ENCODE measurements at places on chromosomes 2 and 18. TPM values are rescaled to one million over a fixed set of nuclear protein-coding genes. Genes with fewer than 3 reads are reported as not detected.
A peak's percentile ranks its signal among the peaks of the same experiment; 100 is the strongest.

Gene IL37
- polyA plus RNA-seq, result not detected

GRCh38 chr2:25808006-25808383 lies 70.3 kb downstream of the ASXL2 start:
- no peak for DNase-seq

Gene IL1A
- not detected for polyA plus RNA-seq

DNA sequence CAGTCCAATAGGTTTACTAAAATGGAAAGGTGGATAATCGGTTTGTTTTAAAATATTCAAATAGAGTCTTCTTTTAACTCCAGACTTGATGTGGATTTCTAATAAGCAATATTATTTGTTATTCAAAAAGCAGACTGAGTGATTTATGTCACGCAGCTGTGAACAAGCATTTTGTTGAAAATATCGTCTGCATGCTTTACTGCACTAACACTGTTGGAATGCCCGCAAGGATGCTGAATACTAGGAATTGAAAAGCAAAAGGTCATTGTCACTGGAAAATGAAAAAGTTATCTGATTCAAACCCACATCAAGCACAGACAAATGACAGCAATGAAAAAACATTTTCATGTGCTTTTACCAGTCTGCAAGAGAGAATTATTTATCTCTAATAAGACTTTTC lies 31.1 kb downstream of the CHN1 start:
- DNase-seq, result no peak

GRCh38 chr2:16123856-16124780 lies 183.8 kb downstream of the MYCN start:
- no peak for DNase-seq

Gene THUMPD2
- polyA plus RNA-seq, result 13.8 TPM

GRCh38 chr2:48510329-48510728 lies 19.6 kb upstream of the STON1 start:
- DNase-seq, result no peak

DNA sequence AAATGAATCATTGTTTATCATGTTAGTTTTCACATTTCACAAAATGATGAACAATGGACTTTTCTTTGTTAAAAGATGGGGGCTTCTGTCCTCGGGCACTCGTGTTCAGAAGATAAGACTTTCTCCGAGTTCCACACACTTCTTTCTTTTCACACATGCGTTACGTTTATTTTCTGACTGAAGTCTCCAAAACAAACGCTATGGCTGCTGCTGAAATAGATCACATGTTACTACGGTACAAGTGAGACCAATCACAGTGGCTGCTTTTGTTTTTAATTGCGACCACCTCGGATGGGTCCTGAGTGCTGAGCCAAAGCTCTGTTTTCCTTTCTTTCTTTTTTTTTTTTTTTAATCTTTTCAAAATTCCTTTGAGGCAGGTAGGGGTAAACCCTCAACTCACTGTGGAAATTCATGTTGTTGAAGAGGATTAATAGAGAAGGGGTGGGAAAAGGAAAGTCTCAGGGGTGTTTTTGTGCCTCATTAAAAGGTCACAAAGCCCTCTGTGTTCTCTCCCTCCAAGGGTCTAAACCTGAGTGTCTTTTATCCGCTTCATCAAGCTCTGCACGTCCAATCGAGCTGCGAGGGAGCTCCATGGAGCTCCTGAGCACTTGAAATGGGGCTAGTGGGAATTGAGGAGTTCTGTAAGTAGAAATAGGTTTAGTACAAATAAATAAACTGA lies 48.2 kb downstream of the ARL4C start:
- DNase-seq, result no peak

Gene ADNP2
- 11.2 TPM for polyA plus RNA-seq

Gene GALNT13
- 12.8 TPM for polyA plus RNA-seq

Gene SLC40A1
- polyA plus RNA-seq, result 9.2 TPM

DNA sequence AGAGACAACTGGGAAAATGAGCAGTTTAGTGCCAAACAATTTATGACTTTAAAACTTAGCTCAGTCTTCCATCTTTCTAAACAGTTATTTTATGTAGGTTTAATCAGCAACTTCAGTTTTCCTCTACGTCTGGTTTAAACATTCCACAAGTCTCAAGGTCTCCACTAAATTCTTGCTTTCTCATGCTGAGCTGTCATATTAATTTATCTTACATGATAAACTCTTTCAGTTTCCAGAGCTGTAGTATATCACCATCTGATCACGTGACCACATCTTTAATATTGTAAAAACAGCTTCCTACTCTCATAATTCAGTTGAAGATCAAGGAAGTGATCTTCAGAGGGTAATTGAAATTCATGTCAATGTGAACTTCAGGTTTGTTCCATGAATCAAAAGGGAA lies 158.6 kb downstream of the ZNF804A start:
- no peak for DNase-seq

Gene CAPN13
- polyA plus RNA-seq, result 0.16 TPM

Gene RESP18
- polyA plus RNA-seq, result not detected

DNA sequence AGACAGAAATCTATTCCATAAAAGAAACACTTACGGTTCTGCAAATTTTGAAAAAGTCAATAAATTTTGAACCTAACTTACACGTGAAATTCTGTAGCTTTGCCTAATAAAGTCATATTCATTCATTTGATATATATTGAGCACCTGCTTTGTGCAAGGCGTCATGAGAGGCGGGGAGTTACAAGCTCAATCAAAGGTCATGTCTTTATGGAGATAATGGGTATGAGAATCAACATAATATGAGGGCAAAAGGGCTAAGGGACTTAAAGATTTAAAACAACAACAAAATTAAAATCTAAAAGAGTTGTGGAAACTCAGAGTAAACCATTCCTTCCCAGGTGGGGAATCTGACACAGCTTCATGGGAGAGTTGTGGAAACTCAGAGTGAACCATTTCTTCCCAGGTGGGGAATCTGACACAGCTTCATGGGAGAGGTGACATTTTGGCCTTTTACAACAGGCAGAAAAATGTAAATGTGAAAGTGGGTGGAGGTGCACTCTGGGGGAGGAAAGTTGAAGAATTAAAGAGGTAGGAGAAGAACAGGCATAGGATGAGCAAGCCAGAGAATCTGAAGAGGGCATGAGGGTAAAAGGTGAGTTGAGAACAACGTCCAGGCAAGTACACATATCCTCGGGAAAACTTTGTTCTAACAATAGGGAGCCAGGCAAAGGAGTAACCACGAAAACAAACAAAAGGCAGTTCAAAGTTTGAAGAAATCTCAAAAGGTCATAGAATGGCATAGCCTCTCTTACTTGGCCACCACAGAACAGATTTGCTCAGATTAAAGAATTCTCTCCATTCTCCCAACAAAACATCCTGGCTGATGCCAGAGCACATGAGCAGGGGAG lies 49.5 kb upstream of the CD226 start:
- no peak for DNase-seq

GRCh38 chr2:203533676-203534591 lies 1.2 kb downstream of the RAPH1 start:
- peak; percentile 27 for DNase-seq

DNA sequence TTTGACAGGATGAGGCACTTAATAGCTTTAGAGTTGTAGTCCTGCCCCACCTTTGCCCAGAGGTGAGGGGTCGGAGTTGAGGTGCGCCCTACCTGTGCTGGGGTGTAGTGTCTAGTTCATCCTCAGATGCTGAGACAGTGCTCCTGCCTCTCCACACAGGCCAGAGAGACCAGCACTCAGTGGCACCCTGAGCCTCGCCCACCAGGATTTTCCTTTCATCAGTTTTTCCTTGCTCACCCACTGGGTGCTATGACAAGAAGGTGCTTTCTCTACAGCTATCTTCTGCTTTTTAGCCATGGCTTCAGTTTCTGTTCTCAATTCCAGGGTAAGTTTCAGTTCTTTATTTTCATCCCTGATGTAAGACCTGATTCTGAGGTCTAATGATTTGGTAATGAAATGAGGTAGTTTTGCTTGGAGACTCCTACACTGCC lies 16.8 kb upstream of the TMEM131 start:
- no peak for DNase-seq

Gene CIB4
- 0.30 TPM for polyA plus RNA-seq

Gene RTP5
- not detected for polyA plus RNA-seq

Gene TLK1
- 18.8 TPM for polyA plus RNA-seq

GRCh38 chr18:2843146-2843545 lies 3.7 kb upstream of the EMILIN2 start:
- no peak for DNase-seq

DNA sequence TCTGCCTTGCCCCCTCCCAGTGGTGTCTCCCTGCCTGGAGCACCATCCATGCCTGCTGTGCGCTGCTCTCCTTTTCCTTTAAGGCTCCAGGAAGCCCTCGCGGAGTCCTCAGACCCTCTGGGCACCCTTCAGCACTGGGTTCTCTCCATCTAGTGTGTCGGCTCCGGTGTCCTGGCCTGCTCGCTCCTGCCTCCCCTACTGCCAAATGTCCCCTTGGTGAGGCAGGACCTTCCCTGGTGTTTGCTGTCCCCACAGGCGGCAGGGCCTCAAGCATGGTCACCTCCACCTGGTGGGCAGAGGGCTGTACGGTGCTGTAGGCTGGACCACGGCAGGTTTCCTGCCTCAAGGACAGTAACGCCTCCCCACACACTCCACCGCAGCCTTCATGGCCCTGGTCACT lies 90.2 kb downstream of the DGKD start:
- DNase-seq, result no peak

- no peak for DNase-seq
These were observed 206.6 kb upstream of the LRATD1 start for GRCh38 chr2:14425869-14426268.

GRCh38 chr2:122815120-122815519 lies 1059.7 kb downstream of the TSN start:
- DNase-seq, result no peak

Gene C2orf92
- polyA plus RNA-seq, result 1.1 TPM

Gene DHRS9
- 0.25 TPM for polyA plus RNA-seq

DNA sequence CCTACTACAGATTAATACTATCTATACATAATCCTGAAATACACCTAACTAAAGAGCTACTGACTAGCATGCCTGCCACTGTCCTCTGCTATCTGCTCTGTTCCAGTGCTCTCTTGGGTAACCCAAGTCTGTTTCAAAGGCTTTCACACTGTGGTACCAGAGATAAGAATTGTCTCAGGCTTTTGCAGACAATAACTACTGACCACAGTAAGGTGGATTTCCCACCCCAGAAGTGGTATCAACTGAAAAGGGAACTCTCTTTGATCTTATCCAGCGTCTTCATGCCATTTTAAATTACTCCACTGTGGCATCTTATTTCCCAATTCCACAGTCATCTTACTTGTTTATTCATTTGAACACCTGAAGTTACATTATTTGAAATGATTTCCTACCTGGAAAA lies 190.2 kb downstream of the IKZF2 start:
- no peak for DNase-seq

All from A549 (cell line).